ENCODE measurements at places on chromosomes 7 and 10.

DNA sequence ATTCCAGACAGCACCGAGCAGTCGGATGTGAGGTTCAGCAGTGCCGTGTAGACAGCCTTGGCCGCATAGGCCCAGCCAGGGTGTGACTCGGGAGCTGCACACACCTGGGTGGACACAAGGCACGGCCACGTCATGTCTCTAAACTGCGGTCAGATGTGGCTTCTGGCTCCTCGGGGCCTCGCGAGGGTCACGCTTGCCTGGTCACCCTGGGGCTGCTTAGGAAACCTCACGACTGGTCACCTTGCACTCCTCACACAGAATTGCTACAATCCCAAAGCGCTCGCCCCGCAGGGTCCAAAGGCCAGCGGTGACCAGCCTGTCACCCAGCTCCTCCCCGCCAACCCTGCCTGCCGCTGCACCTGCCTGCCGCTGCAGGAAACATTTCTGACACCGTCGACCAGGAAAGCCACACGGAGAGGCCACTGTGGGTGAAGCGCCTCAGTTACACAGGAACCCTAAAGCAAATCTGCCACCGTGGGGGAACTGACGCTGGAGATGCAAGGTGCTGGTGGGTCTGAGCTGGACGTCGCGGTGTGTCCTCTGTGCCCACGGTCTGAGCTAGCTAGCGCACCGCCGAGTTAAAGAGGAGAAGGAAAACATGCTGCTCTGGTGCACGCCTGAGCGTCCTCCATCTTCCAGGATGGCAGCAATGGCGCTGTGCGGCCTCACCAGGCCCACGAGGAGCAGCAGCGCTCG is 5.0 kb downstream of the GPER1 start:
- DNase-seq: no peak

DNA sequence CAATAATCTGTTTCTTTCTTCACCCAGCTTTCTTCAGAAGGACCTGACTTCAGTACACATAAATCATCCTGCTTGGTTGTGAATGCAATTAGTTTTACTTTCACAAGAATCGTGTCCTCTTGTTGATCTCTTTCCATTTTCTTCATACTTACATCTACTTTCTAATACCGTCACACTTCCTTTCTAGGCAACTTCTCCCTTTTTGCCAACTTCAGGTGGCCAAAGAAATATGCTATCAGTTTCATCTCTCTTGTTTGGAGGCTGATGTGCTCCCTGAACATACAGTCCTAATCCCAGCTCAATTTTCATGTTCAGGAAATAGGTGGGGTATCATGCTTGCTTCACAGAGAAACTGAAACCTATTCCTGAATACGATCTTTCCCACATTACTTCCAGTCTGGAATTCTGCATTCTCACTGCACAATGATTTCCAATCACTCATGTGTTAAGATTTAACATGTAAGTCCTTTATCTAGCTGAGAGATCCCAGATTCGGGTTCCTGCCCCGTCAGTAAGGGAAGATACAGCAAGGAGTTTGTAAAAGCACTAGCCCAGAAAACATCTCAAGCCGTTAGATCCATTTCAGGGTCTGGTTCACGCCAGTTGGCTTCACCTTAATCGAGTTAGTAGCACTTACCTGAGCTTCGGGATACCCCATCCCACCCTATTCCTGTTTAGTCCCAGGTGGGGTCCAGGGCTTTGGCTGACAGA is 994 bp downstream of the SLC25A28 start:
- no peak for DNase-seq

DNA sequence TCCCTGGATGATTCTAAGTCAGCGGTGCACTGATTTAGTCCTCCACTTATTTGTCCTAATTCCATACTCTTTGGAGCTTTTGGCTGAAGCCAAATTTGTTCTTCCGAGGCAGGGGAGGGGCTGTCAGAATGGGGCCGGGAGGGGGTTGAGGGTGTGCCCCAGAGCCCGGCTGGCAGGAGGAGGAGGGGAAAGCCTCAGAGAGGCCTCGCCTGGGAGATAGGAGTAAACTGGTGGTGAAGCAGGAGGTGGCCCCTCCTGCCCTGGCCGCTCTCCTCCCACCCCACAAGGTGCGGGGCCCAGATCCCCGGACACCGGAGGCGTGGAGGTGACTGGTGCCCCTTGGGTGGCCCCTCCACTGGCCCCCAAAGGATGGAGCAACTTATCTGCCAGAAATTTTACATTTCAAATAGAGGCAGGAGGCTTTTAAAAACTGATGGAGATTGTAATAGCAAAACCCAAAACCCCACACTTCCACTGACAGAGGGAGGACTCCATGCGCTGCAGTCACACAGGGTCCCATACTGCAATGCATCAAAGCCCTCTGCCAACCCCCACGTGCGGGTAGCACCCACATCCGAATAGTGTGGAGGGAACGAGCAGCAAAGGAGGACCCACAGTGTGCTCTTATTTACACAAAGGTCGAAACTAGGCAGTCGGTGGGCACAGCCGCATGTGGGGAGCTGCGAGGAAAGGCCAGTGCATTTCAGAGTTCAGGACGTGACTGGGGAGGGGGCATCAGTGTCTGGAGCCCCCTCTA is 61.9 kb downstream of the CAMK2B start:
- no peak for DNase-seq

- DNase-seq: no peak
Measured at GRCh38 chr10:113493882-113494301, 59.0 kb upstream of the HABP2 start.

GRCh38 chr7:95545007-95545615 is 51.2 kb downstream of the PDK4 start:
- DNase-seq: no peak

DNA sequence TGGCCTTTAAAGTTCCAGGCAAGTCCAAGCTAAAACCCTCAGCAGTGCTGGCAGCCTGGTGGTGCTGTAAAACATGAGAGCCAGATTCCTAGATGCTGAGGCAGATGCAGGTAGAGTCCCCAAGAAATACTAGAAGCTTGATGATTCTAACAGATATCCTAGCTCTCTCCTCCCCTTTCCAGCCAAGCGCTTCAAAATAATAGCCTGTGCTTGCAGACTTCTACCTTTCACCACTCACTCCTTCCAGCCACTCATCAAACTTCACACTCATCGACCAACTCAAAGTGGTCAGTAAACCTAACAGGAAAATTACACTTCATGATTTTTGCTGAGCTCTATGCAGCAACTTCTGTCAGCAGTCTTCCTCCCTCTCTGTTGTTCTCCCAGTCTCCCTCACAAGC is 50.2 kb downstream of the LMBR1 start:
- no peak for DNase-seq

DNA sequence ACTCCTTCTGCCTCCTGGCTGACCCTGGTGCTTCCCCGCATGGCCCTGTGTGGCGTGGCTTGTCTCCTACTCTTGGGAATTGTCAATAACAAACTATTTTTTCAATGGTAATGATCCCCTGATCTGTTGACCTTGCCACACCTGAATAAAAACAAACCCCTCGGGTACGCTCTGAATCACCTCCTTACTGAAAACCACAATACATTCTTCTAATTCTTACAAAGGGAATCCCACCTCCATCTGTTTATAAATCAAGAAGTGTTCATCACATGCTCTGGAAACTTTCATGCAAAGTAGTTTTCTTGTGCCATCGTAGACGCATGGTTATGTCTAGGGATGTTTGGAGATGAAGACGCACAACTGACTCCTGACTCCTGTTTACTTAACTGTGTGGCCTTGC is 245.8 kb downstream of the FRMD4A start:
- no peak for DNase-seq
